ENCODE measurements at places on chromosomes 2 and 18. TPM values are rescaled to one million over a fixed set of nuclear protein-coding genes. Genes with fewer than 3 reads are reported as not detected.

DNA sequence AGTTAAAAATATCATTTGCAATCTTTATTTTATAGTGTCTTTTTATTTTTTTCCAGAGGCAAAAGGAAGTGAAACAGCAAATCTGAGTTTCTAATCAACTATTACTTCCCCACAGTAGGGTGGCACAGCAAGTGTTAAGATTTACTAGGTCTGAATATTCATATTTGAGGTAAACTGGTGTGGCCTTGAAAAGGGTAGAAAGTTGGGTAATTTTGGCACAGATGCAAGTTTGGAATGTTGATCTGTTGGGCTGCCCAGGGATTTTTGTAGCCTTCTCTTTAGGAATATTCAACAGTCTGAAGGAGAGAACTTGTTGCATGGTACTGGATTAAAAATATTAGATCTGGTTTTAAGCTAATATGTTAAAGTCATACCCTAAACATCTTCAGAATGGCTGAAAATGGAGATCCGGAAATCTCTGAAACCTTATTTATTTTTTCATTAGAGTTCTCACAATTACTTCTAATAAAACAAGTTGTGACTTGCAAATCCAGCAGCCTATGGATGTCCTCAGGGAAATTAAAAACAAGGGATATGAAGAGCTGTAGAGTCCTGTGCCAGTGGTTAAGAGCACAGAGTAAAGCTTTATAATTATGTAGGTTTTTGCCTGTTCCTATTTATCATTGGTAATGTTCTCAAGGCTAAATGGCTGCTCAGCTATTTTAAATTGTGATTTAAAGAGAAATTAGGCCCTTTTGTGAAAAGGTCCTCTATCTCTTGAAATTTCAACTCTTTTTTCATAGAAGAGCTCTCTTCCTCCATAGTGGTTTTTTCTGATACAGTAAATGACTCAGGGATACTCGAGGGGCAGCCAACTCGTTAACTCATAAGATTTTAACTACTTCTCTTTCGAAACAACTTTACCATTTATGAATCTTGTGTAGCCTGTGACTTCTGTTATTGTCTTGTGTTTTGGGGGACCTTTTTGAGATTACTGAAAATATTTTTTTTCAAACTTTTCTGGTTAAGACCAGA lies 11.0 kb downstream of the TANK start:
- H3K36me3 ChIP-seq: peaks cover 2% of the 10 kb centered on the region
- DNase-seq: no peak

GRCh38 chr2:160408959-160409291 lies 84.7 kb downstream of the RBMS1 start:
- no peak for DNase-seq
- H3K4me3 ChIP-seq: peak overlapping the region; percentile 77
- peak overlapping the region; percentile 95 for H3K27ac ChIP-seq
- H3K4me1 ChIP-seq: peaks cover 59% of the 10 kb centered on the region

Gene NFU1
- total RNA-seq: 40.7 TPM

- no peak overlapping the region for H3K27ac ChIP-seq
- no peaks in the 10 kb centered on the region for H3K36me3 ChIP-seq
- no peaks in the 10 kb centered on the region for H3K4me1 ChIP-seq
- H3K27me3 ChIP-seq: no peaks in the 10 kb centered on the region
- DNase-seq: no peak
These were observed 66.7 kb upstream of the SLC39A10 start for GRCh38 chr2:195590199-195590860.

Gene KCNG2
- total RNA-seq: not detected

DNA sequence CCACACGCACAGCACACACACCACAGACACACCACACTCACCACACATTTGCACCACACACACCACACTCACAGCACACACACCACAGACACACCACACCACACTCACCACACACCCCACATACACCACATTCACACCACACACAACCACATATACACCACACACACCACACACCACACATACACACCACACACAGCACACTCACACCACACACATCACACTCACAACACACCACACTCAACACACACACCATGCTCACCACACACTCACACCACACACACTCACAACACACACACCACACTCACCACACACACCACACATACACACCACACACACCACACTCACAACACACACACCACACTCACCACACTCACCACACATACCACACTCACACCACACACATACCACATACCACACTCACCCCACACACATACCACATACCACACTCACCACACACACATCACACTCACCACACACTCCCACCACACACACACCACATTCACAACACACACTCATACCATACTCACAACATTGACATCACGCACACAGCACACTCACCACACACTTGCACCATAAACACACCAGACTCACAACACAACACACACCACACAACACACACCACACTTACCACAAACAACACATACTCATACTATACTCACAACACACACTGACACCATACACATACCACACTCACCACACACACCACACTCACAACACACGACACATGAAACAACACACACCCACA lies 60.0 kb downstream of the SDC1 start:
- no peaks in the 10 kb centered on the region for H3K4me1 ChIP-seq
- DNase-seq: no peak
- H3K4me3 ChIP-seq: no peak overlapping the region
- no peaks in the 10 kb centered on the region for H3K36me3 ChIP-seq
- H3K27me3 ChIP-seq: no peaks in the 10 kb centered on the region

Gene CNNM4
- total RNA-seq: 8.3 TPM

DNA sequence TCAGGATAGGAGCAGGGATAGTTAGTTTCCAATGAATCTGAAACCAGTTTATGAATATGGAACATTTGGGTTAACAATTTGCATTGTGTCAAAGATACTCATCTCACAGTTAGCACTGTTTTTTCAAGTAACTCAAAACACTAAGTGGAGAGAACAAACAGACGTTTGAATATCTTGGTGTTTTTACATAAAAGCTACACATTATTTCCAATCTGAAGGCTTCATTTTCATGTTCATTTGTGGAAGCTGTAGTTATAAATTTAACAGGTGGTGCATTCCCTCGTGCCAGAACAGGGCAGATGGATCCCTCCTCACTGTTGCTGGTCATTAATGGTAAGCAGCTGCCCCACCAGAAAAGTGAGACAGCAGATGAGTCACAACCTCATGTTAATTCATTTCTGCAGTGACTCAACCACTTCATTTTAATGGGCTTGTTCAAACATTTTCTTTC lies 286.9 kb downstream of the TMX3 start:
- H3K4me1 ChIP-seq: peaks cover 52% of the 10 kb centered on the region
- H3K4me3 ChIP-seq: no peak overlapping the region
- H3K27me3 ChIP-seq: no peaks in the 10 kb centered on the region

- no peaks in the 10 kb centered on the region for H3K27me3 ChIP-seq
- H3K4me1 ChIP-seq: peaks cover 17% of the 10 kb centered on the region
- H3K27ac ChIP-seq: no peak overlapping the region
- no peak for DNase-seq
- H3K4me3 ChIP-seq: no peak overlapping the region
- peaks cover 18% of the 10 kb centered on the region for H3K36me3 ChIP-seq
These were observed 23.5 kb downstream of the HADHB start for GRCh38 chr2:26268213-26268612.

Gene DSG3
- total RNA-seq: not detected

- H3K4me3 ChIP-seq: no peak overlapping the region
- peak; percentile 83 for DNase-seq
- no peaks in the 10 kb centered on the region for H3K27me3 ChIP-seq
- H3K36me3 ChIP-seq: peaks cover 65% of the 10 kb centered on the region
- peak overlapping the region; percentile 36 for H3K27ac ChIP-seq
- peaks cover 33% of the 10 kb centered on the region for H3K4me1 ChIP-seq
These were observed 130.1 kb downstream of the SMAD7 start for GRCh38 chr18:48820483-48821250.

DNA sequence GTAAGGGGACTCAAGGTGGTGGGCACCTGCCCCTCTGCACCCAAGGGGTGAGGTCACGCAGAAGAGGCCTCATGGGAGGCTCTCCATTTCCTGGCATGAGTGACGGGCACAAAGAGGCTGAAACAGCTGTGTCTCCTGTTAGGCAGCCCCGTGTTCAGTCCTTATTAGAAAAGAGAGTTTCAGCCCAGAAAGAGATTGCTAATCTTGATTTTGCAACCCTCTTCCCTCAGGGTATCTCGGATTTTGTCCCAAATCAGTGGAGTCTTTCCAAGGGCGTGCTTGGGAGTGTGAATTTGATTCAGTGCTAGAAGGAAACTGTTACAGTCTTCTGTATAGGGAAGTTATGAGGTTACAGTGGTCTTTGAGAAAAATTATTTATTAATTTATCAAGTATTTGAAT lies 10.4 kb downstream of the TNFRSF11A start:
- DNase-seq: no peak
- H3K27ac ChIP-seq: no peak overlapping the region
- peaks cover 4% of the 10 kb centered on the region for H3K4me1 ChIP-seq
- no peaks in the 10 kb centered on the region for H3K36me3 ChIP-seq
- H3K4me3 ChIP-seq: no peak overlapping the region

DNA sequence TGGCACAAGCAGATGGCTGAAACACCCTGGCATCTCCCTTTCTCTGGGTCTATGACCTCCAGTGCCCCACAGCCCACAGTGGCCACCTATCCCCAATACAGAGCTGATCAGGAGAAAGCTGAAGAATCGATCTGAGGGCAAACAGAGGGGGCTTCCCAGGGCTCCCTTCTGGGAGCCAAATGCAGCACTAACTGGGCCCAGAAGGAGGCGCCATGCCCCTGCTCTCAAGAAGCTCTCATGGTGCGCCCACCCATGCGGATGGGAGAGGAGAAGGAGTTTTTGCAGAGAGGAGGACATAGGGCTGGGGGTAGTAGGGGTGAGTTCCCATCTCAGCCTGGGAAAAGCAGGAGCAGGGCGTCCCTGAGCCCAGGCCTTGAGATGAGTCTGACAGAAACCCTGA lies 787.3 kb upstream of the RAB6C start:
- no peak for DNase-seq
- no peak overlapping the region for H3K4me3 ChIP-seq
- no peak overlapping the region for H3K27ac ChIP-seq
- H3K27me3 ChIP-seq: peaks cover 4% of the 10 kb centered on the region
- H3K4me1 ChIP-seq: peaks cover 3% of the 10 kb centered on the region
- no peaks in the 10 kb centered on the region for H3K36me3 ChIP-seq

DNA sequence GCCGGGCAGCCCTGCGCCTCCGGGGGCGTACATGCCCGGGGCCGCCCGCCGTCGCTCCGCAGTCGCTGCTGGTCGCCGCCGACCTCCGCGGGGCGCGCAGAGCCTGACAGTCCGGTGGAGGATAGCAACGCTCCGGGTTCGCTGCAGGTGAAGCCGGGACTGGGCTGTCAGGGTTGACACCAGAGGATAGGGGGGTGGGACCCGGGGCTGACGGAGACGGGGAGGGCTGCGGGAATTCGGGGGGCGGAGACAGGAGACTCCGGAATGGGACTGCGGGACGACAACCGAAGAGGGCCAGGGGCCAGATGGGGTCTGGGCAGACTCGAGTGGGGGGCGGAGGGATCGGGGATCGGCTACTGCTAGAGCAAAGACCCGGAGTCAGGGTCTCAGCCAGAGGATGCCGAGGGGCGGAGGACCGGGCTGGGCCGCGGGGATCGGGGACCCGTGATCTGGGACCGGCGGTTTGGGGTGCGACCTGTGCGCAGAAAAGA lies 403 bp downstream of the TMEM127 start:
- H3K4me1 ChIP-seq: peaks cover 37% of the 10 kb centered on the region
- peak overlapping the region; percentile 97 for H3K27ac ChIP-seq
- H3K36me3 ChIP-seq: peaks cover 8% of the 10 kb centered on the region
- no peak for DNase-seq
- H3K4me3 ChIP-seq: peak overlapping the region; percentile 93

GRCh38 chr2:147420947-147421675 lies 423.7 kb upstream of the ACVR2A start:
- no peak overlapping the region for H3K27ac ChIP-seq
- H3K36me3 ChIP-seq: no peaks in the 10 kb centered on the region
- peaks cover 6% of the 10 kb centered on the region for H3K4me1 ChIP-seq
- H3K27me3 ChIP-seq: no peaks in the 10 kb centered on the region
- no peak for DNase-seq
- H3K4me3 ChIP-seq: no peak overlapping the region

DNA sequence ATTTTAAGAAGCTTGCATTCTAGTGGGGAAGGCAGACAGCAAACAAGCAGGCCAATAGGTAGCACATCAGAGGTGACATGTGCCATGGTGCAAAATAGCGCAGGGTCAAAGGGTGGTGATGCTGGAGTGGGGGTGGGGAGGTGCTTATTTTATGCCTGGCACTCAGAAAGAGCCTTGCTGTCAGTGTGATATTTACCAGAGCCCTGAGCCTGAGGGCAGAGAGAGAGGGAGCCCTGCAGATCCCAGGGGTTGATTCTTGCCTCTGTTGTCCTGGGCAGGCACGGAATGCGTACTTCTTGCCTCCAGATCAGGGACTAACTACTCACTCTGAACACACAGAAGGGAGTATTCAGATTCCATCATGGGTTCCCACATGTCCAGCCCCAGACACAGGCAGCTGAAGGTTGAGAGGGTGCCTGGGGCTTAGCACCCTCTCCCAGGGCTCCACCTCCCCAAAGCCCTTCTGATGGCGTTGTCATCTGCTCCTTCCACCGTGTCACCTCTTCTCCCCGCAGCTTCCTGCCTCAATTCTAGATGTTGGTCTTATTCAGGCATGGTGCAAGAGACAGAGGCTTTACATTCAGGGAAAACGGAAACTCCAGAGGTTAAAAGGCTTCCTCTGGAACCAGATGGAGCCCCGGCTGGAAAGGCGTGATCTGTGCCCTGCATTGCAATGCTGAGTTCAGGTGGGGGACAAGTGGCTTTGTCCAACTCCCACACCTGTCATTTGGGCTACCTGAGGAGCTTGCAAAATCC lies 252.3 kb downstream of the HAUS1 start:
- H3K4me1 ChIP-seq: no peaks in the 10 kb centered on the region
- no peak overlapping the region for H3K4me3 ChIP-seq
- no peaks in the 10 kb centered on the region for H3K27me3 ChIP-seq
- H3K36me3 ChIP-seq: peaks cover 2% of the 10 kb centered on the region
- H3K27ac ChIP-seq: no peak overlapping the region
- DNase-seq: no peak

- no peaks in the 10 kb centered on the region for H3K27me3 ChIP-seq
- peak within 1 kb of the TSS; percentile 98 for H3K27ac ChIP-seq
- no peak for DNase-seq
- H3K36me3 ChIP-seq: peaks cover 4% of the 10 kb centered on the region
- H3K4me3 ChIP-seq: peak within 1 kb of the TSS; percentile 87
These were observed at the start of gene RASGRP3 for GRCh38 chr2:33476131-33476792. TSS of gene RASGRP3 (plus strand) at chr2:33476649. CDS start at chr2:33515137, 38,488 bp downstream.

- H3K27ac ChIP-seq: peak overlapping the region; percentile 1
- DNase-seq: no peak
- peaks cover 38% of the 10 kb centered on the region for H3K4me1 ChIP-seq
- H3K4me3 ChIP-seq: no peak overlapping the region
- no peaks in the 10 kb centered on the region for H3K27me3 ChIP-seq
These were observed 199.6 kb downstream of the AFF3 start for GRCh38 chr2:99942561-99943347.

Gene STPG4
- total RNA-seq: 0.25 TPM

DNA sequence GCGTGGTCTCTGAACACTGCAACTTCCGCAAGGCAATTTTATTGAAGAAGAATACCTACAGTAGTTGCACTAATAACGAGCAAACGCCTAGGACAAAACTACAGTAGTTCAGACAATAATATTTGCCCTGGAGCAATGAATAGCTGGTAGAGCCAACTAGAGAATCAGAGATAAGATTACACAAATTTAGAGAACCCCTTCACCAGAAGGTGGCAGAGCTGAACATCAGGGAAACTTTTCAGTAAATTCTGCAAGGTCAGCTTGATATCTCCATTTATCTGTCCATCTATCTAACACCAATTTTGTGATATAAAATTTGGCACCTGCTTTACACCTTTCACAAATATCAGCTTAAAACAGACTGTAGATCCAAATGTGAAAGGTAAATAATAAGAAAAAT lies 43.8 kb downstream of the CDH19 start:
- H3K4me3 ChIP-seq: no peak overlapping the region
- H3K27me3 ChIP-seq: peaks cover 3% of the 10 kb centered on the region
- DNase-seq: no peak
- peaks cover 13% of the 10 kb centered on the region for H3K4me1 ChIP-seq
